ENCODE measurements at places on chromosomes 5 and 9. TPM values are rescaled to one million over a fixed set of nuclear protein-coding genes. Genes with fewer than 3 reads are reported as not detected.

Gene IFNA21
- not detected for total RNA-seq

Gene WNT8A
- total RNA-seq: not detected

Gene CDX1
- total RNA-seq: not detected

Gene TMEM252
- not detected for total RNA-seq

Gene LRRC19
- total RNA-seq: not detected

Gene GRM6
- not detected for total RNA-seq

Gene IFNB1
- not detected for total RNA-seq

Gene ANKRD18B
- total RNA-seq: not detected

Gene LCN2
- not detected for total RNA-seq

Gene MFAP3
- 21.0 TPM for total RNA-seq

Gene CMYA5
- 0.40 TPM for total RNA-seq

Gene ANXA2R
- total RNA-seq: 29.3 TPM

Gene FOXD4L4
- total RNA-seq: 0.18 TPM

Gene FRRS1L
- not detected for total RNA-seq
